ENCODE measurements at places on chromosomes 3 and 15.
A peak's percentile ranks its signal among the peaks of the same experiment; 100 is the strongest.

- no peak for DNase-seq
Observed at GRCh38 chr3:192864941-192865340, 52.7 kb downstream of the MB21D2 start.

DNA sequence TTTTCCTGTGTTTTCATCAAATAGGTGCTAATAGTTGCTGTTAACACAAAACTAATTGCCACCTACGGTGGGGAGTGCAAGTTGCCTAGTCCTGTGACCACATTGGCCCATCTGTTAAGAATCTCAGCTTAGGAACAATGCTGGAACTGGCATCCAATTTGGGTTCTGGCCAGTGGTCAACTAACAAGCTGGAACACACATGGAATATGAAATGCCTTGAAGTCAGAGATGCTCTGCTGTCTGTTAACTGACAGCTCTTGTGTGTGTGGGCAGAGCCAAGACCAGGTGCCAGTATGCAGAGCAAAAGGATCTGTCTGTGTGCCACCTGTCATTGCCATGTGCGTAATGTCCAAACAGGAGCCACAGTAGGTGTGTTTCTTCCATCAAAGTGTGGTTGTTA lies 460.8 kb downstream of the ROBO2 start:
- DNase-seq = no peak

DNA sequence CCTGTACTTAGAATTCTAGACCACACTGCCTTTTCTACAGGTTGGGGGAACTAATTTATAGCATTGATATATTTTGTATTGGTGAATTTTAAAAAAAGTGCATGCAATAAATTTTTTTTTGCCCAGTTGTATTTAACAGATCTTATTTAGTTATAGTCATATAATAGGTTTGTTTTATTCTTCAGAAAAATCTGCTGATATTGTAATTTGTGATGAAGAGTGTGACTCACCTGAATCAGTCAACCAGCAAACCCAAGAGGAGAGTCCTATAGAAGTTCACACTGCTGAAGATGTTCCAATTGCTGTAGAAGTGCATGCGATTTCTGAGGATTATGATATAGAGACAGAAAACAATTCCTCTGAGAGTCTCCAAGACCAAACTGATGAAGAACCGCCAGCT lies 10.3 kb downstream of the ZNF639 start:
- no peak for DNase-seq

DNA sequence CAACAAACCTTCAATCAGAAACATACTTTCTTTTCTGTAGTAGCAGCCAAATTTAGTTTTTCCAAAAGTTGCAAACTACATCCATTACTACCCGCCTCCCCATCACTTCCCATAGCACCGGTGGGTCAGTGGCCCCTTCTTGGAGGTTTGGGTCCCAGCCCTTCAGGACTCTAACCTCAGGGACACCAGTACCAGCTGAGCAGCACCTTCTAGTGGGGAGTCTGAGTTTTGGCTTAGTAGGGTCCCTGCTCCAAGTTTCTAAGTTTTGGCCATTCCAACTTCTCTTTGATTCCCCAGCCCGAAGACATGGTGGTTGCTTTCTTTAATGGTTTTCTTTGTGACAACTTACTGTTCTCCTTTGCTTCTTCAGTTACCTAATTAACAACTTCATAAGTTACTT lies 160.6 kb downstream of the ECT2 start:
- DNase-seq = no peak

GRCh38 chr15:70788114-70789049 lies 25.0 kb upstream of the UACA start:
- no peak for DNase-seq

DNA sequence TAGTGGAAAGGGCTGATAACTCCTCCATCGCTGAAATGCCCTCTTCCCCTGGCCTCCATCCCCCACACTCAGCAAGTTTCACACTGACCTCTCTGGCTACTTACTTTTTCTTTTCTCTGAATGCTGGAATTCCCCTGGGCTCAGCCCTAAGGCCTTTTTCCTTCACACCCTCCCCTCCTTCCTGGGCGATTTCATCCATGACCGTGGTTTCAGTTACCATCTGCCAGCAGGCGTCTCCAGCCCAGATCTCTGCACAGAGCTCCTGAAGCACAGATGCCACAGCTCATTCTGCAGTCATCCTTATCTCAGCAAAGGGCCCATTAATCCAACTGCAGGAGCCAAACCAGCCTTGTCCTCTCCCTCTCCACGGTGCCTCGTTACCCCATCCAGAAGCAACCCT lies 114.0 kb downstream of the RFTN1 start:
- DNase-seq = no peak

GRCh38 chr3:143464850-143465249 lies 345.3 kb downstream of the CHST2 start:
- DNase-seq = no peak

DNA sequence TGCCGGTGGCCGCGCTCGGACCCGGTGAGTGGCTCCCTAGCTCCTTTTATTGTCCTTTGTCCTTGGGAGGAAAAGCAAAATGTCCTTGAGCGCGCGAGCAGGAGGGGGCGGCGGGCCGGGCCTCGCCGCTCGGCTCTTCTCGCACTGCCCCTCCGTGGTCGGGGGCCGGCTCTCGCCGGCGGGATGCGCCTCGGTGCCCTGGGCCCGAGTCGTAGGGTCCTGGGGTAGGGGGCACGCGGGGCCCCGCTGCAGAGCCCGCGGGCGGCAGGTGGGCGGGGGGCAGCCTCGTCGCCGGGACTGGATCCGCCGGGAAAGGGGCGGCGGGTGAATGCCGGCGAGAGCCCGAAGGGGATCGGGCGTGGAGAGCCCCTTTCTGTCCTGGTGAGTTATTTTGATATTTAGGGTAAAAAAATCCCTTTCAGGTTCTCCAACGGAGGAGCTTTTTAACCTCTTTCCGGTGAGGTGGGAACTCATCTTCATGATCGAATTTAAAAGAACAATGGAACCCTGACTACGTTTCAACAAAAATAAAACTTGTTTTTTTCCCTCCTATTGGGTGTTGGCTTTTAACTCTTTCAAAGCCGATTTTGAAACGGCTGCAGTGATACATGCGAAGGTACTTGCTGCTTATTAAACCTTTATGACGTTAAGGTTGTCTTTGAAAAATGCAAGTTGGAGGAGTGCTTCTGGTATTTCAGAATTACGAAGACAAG lies 16.8 kb upstream of the CHD2 start:
- peak; percentile 56 for DNase-seq

- DNase-seq = no peak
Observed at GRCh38 chr3:11901286-11901875, 54.7 kb upstream of the TAMM41 start.

- peak; percentile 12 for DNase-seq
Observed at GRCh38 chr3:10547841-10548783, 42.7 kb upstream of the ATP2B2 start.

GRCh38 chr15:88246666-88247446 lies 9.7 kb downstream of the NTRK3 start:
- DNase-seq = peak; percentile 76

- DNase-seq = no peak
Observed at GRCh38 chr15:80924278-80924677, 65.3 kb downstream of the MESD start.

DNA sequence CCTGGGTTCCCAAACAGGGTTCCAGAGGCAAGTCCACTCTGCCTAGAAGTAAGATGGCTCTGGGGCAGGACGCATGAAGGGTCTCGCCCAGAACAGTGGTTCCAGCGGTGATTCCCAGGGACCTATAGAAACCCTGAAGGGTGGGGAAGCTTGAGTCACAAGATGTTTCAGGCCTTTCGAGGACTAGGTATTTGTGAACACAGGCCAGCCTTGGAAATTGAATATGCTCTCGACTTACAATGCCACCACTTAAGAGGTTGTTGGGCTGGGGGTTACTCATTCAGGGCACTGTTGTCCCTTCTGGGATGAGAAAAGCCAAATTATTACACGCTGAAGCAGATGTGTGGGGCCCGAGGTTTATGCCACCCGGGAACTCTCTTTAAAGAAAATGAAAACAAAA lies 152.0 kb downstream of the TJP1 start:
- no peak for DNase-seq

- DNase-seq = no peak
Observed at GRCh38 chr15:52328680-52329079, 33.1 kb upstream of the MYO5C start.

DNA sequence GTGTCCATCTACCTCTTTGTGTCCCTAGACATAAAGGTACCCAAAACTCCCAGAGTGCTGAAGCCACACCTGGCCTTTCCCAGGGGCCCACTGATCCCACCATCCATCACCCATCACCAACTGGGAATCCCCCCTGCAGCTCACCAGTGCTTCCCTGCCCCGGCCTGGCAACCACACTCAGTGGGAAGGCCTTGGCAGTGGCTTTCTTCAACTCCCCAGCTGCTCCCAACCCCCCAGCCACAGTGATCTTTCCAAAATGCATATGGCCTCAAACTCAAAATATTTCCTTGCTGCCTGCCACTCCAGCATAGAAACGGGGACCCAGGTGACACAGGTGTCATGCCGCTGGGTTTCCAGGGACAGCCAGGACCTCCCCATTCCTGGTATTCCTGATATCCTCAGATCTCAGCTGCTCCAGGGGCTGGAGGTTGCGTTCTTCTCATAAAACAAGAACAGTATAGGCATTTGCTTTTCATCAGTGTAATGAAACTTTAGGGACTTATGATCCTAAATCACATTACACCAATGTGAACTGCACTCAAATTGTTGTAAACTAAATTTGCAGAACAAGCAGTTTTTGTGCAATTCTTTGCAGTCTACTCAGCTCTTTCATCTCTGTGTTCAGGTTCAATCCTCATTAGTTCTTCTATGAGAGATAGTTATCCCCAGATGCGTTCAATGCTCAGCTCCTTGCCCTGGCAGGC lies 1.3 kb downstream of the OCA2 start:
- no peak for DNase-seq

DNA sequence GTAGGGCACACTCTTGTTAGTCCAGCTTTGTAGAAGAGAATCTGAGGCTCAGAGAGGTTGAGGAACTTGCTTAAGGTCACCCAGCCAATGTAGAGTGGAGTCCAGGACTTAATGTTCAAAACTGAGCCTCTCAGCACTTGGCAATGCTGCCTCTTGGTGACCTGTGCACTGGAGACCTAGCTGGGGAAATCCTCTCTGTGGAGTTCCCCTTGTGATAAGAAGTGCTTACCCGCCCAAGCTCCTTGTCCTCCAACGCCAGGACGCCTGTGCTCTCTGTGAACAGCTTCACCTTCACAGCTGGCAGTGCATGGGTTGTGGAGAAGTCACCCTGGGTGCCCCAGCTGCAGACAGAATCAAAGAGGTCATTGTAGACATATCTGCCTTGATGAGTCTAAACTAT lies 219.1 kb upstream of the FEZF2 start:
- DNase-seq = no peak
